Uterus (tissue), 4 donors: ENCODE measurements at places on chromosomes 2 and 18. TPM values are rescaled to one million over a fixed set of nuclear protein-coding genes. Genes with fewer than 3 reads are reported as not detected.

GRCh38 chr2:54716375-54716774, 7.1 kb upstream of the EML6 start:
- H3K4me1 ChIP-seq = no peaks in the 10 kb centered on the region
- no peak overlapping the region for H3K4me3 ChIP-seq

GRCh38 chr2:238689331-238689730, 158.6 kb upstream of the TWIST2 start:
- H3K4me1 ChIP-seq = no peaks in the 10 kb centered on the region
- H3K27me3 ChIP-seq = no peaks in the 10 kb centered on the region
- no peaks in the 10 kb centered on the region for H3K36me3 ChIP-seq
- no peak overlapping the region for H3K27ac ChIP-seq
- H3K4me3 ChIP-seq = no peak overlapping the region
- DNase-seq = no peak

DNA sequence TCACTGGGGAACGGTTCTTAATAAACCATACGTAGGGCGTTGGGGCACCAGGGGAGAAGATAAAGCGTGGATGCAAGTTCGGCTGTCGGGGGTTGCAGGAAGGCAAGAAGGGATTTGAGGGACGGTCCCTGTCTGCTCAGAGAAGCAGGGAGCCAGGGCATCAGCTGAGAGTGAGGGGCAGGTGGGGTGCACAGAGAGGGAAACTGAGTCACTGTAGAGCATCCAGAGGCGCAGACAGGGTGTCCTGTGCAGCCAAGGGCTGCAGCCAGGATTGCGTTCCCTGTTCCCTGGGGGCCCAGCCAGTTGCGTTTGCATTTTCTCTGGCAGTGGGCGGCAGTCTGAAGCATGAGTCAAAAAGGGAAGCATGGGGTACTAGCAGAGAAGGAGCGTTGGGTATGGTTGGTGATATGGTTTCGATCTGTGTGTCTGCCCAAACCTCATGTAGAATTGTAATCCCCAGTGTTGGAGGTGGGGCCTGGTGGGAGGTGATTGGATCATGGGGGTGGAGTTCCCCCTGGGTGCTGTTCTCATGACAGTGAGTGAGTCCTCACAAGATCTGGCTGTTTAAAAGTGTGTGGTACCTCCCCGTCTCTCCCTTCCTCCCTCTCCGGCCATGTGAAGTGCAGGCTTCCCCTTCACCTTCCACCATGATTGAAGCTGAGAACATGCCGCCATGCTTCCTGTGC, 202.9 kb downstream of the NDUFA10 start:
- H3K27me3 ChIP-seq = no peaks in the 10 kb centered on the region
- H3K27ac ChIP-seq = no peak overlapping the region
- no peaks in the 10 kb centered on the region for H3K4me1 ChIP-seq
- no peak overlapping the region for H3K4me3 ChIP-seq
- DNase-seq = peak; percentile 9

GRCh38 chr2:105384861-105385260, 14.0 kb downstream of the FHL2 start:
- H3K27me3 ChIP-seq = no peaks in the 10 kb centered on the region
- H3K27ac ChIP-seq = peak overlapping the region; percentile 66
- DNase-seq = no peak
- peaks cover 9% of the 10 kb centered on the region for H3K4me1 ChIP-seq

GRCh38 chr2:200748779-200749178, 62.9 kb upstream of the BZW1 start:
- H3K27me3 ChIP-seq = no peaks in the 10 kb centered on the region
- peaks cover 3% of the 10 kb centered on the region for H3K4me1 ChIP-seq
- H3K36me3 ChIP-seq = no peaks in the 10 kb centered on the region
- no peak overlapping the region for H3K27ac ChIP-seq
- DNase-seq = no peak

GRCh38 chr2:144682248-144682647, 162.3 kb upstream of the ZEB2 start:
- H3K4me1 ChIP-seq = no peaks in the 10 kb centered on the region
- DNase-seq = no peak
- no peak overlapping the region for H3K4me3 ChIP-seq

- H3K27me3 ChIP-seq = no peaks in the 10 kb centered on the region
- no peaks in the 10 kb centered on the region for H3K4me1 ChIP-seq
- DNase-seq = no peak
- H3K27ac ChIP-seq = no peak overlapping the region
Measured at GRCh38 chr2:16971722-16972234, 306.1 kb upstream of the CYRIA start.

DNA sequence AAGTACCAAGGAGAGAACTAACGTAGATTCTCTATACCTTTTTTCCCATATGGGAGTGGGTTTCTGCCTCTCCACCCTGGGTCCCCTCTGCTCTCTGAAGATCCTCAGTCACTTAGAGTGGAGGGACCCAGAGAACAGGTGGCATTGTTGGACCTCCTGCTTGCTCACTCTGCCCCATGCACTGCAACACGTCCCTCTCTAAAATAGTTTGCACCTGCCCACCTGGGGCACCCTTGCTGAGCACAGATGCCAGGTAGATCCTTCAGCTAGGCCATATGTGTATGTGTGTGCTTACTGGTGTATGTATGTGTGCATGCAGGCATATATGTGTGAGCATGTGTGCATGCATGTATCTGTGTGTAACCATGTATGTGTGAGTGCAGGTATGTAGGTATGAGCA, 2.2 kb downstream of the IL36RN start:
- no peaks in the 10 kb centered on the region for H3K4me1 ChIP-seq
- H3K27me3 ChIP-seq = no peaks in the 10 kb centered on the region
- no peak overlapping the region for H3K27ac ChIP-seq
- H3K36me3 ChIP-seq = no peaks in the 10 kb centered on the region
- DNase-seq = no peak
- H3K4me3 ChIP-seq = no peak overlapping the region

AQP4 gene
- total RNA-seq = 0.40 TPM

MOCOS gene
- total RNA-seq = 1.4 TPM

MC2R gene
- total RNA-seq = not detected

ASPRV1 gene
- not detected for total RNA-seq
